ENCODE measurements at places on chromosomes 16 and 17.

DNA sequence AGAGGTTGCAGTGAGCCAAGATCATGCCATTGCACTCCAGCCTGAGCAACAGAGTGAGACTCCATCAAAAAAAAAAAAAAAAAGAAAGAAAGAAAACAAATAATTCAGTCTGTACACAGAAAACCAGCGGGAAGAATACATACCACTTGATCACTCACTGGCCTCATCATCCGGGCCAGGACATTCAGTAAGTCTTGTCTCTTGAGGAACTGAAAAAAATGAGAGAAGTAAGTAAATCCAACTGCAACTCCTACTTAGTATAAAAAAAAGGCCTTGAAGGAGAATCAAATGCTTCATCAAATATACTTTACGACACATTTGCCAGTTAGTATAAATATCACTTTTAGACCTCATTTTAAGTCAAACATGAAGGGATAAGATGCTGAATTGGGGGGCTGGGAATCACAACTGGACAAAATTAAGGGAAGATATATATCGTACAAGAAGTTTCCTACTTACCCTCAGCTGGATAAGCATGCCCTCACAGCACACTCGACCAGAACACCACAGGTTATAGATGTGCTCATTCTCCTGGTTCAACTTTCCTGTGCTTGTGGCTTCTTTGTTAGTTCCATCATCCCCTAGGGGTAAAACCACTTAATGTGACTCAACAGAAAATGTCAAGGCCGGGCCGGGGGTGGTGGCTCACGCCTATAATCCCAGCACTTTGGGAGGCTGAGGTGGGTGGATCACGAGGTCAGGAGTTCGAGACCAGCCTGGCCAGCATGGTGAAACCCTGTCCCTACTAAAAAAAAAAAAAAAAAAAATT, 12.4 kb downstream of the CCDC47 start:
- DNase-seq, result no peak

GRCh38 chr16:87129771-87130170, 187.4 kb downstream of the C16orf95 start:
- peak; percentile 49 for DNase-seq

DNA sequence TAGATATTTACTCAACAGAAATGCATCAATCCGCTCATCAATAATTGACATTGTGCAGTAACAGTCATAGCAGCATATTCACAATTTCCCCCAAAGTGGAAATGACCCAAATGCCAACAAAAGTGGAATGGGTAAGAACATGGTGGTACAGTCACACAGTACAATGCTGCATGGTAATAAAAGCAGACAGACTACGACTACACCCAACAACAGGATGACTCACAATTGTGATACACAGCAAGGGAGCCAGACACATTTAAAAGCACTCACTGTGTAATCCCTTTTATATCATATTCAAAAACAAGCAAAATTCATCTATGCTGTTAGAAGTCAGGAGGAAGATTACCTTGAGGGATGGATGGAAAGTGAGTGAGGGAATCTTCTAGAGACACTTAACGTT, 76.5 kb upstream of the NUDT7 start:
- DNase-seq, result no peak

DNA sequence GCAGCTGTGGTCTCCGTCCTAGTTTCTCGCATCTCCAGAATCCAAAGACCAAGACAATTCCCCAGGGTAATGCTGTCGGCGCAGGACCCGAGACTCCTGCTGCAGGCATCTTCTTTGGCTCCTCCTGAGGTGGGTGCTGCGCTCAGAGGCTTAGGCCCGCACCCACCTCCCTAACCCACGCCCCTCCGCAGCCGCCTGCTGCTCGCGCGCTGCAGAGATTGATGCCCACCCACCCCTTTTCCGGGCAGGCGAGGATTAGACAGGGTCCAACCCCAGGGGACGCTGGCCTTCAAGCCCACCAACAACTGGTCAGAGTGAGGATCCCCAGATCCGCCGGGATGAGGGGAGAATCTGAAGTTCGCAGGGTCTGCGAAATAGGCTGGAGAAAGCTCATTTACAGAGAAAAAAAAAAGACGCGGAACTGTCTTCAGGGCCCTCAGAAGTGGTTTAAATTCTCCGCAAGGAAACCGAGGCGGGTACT, 27.9 kb downstream of the SLFN11 start:
- no peak for DNase-seq

DNA sequence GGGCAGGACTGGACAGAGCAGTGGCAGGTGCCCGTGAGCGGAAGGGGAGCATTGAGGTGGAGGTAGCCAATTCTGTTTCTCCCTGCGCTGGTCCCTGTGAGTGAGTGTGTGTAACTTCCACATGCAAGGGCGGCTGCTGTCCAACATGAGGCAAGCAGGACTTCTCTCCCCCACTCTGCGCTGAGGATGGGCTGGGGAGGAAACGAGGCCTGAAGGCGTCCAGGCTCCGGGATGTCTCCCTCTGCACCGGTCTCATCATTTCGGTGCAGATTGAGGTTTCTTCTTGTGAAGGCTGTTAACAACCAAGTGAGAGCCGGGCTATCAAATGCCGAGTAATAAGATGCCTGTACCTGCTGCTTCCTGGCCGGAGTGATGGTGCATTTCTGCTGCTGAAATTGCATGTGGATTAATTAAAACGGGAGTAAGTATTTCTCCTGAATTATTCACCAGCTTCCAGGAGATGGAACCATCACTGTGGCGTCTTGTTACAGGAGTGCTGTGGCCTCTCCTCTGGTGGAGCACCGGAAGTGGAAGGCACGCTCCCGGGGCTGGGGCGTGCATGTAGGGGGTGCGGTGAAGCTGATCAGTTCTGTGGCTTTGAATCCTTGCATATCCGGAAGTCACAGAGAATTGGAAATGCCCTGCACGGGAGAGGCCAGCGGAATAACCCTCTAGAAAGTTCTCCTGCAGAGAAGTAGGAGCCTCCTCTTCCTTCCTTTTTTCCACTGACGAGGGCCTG, 41.7 kb upstream of the MGAT5B start:
- DNase-seq, result no peak

- DNase-seq, result peak; percentile 35
These were observed 27.3 kb downstream of the LASP1 start for GRCh38 chr17:38897176-38897575.

DNA sequence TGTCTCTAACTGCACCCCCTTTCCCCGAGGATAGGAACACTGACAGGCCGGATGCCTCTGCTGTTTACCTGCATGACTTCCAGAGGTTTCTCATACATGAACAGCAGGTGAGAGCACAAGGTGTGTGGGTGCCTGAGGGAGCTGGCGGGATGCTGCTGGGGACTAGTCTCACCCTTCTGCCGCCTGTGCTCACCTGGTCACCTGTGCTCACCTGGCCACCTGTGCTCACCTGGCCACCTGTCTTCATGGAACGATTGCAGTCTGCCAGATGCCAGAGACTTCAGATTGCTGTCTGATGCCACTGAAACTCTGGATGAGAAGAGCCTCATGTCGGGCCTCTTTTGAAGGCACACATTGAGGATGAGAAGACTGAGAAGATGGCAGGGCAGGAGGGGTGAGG, 104.1 kb downstream of the PLCG2 start:
- no peak for DNase-seq

DNA sequence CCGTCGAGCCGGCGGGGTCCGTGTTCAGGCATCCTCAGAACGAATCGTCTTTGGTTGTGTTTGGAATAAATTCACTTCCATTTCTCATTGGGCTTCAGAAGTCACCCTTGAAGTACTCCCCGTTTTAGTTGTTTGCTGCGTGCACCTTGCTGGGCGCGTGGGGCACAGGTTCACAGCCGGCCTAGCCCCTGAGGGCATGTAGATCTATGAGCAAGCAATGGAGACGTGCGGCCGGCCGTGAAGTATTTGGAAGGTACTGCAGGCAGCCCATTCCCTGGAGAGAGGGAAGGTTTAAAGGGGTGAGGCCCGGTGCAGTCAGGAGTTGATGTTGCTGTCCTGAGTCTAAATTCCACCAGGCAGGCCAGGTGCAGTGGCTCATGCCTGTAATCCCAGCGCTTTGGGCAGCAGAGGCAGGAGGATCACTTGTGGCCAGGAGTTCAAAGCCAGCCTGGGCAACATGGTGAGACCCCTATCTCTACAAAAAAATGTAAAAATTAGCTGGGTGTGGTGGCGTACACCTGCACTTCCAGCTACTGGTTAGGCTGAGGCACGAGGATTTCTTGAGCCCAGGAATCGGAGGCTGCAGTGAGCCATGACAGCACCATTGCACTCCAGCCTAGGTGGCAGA, 714 bp downstream of the ACSF3 start:
- no peak for DNase-seq

- DNase-seq, result no peak
These were observed 108.5 kb upstream of the CCL2 start for GRCh38 chr17:34146440-34147043.

GRCh38 chr16:70661534-70661917, 15.2 kb downstream of the IL34 start:
- no peak for DNase-seq

- DNase-seq, result peak; percentile 93
These were observed 25.8 kb downstream of the ABR start for GRCh38 chr17:1153795-1154546.

GRCh38 chr17:63692195-63692816, 7.6 kb downstream of the LIMD2 start:
- DNase-seq, result no peak

DNA sequence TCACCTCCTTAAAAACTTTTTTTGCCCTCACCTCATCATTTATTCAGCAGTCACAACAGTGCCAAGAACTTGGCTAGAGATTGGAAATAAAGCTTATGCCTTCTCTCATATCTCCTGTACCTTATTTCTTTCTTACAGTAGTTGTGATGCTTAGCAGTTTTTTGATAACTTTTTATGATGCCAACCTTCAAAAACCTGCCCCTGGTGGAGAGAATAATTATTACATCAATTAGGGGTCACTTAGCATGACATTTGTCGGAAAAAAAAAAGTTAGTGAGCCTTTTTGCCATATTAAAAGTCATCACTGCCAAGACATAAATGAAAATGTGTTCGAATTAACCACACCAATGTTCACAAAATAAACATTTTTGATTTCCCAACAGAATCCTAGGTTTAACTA, 296.6 kb downstream of the WWOX start:
- no peak for DNase-seq

DNA sequence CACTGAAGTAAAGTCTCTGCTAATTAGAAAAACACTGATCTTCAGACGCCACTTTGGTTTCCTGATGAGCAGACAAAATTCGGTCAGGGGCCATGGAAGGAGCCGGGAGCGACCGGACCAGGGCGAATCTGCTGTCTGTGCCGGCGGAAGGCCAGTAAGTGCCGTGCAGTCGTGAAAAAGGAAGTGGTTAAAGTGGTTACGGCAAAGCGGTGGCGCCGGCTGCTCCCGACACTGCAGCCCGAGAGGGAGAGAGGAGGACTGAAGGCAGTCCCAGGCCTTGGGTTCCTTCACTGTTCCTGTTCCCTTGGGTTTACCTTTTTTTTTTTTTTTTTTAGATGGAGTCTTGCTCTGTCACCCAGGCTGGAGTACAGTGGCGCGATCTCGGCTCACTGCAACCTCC, 17.3 kb upstream of the HEXD start:
- no peak for DNase-seq

DNA sequence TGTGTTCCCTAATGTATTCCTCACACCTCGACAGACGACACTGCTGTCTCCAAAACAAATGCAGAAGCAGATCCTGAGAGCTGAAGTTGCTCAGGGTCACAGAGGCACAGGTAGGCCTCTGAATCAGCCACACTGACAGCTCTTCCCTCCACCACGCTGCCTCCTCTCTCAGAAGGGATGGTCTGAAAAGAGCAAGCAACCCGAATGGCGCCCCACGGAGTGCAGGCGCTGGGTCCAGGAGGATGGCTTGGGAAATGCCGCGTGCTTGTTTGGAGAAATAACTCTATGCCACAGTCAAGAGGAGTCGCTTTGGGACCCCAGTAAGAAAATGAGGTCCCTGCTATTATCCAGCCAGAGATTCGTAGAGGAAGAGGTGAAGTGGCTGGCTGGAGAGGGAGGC, 15.9 kb downstream of the CYB561 start:
- DNase-seq, result no peak

- no peak for DNase-seq
These were observed 336.0 kb upstream of the ZFHX3 start for GRCh38 chr16:73383988-73384365.

DNA sequence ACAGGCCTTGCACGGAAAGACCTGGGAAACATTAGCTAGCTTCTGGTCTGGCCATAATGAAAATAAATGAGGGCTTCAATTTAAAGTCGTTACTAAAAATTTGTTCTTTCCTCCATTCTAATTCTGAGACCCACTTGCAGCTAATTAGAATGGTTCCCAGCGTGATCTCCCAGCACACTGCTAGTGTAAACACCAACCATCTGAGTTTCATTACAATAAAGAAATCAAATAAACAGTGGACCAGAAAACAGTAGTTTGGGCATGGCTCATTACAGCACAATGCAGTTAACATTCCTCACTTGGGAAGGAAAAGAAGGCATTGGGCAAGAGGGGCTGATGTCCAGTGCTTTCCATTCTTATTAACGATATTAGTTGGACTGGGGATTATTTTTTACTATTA, 410.9 kb upstream of the SOX9 start:
- DNase-seq, result no peak

DNA sequence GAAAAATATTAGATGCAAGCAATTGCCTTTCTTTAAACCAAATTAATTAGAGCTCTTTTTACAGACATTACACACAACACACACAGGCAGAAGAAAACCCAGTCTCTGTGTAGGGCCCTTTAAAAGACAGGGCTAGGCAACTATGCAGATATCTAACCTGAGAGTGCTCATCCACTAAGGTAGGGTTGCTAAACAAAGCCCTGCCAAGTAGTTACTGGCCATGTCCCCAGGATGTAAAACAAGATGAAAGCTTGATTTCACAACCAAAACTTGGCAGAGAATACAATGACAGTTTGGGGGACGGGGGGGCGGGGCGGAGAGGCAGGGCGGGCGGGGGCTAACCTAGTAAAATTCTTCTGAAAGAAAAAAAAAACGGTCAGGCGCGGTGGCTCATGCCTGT, 669.0 kb upstream of the CA10 start:
- no peak for DNase-seq

- DNase-seq, result no peak
These were observed 5.8 kb downstream of the TOM1L2 start for GRCh38 chr17:17966399-17966798.

- DNase-seq, result no peak
These were observed 9.2 kb downstream of the SCGB1C2 start for GRCh38 chr17:146546-146945.

GRCh38 chr17:7249830-7250229, 1.7 kb downstream of the CTDNEP1 start:
- DNase-seq, result no peak

DNA sequence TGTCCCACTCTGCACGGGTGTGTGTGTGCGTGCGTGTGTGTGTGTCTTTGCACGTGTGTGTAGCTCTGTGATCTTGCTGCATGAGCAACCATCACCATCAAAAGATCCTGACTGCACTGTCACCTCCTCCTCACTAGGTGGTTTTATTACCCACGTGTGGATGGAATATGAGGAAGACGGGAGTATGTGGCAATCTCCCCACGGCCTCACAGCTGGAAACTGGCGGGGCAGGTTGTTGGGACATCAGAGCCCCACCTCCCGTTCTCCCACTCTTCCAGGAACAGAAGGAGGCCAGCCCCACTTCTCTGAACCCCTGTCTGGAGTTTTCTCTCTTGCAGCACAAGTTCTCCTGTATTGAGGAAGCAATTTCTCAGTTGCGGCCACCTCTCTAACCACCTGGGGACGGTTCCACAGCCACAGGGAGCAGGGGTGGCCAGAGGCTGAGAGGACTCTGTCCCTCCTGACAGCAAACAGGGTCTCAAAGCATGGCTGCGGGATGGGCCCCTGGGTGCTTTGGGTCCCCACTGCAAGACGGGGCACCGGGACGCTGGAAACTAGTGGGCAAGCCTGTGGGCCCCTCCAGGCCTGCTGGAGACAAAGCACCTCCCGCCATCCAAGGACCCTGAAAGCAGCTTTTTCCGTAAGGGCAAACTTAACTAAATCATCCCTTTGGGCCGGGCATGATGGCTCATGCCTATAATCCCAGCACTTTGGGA, 27.9 kb upstream of the ATP2C2 start:
- no peak for DNase-seq
